ENCODE measurements at places on chromosomes 3 and 15.

DNA sequence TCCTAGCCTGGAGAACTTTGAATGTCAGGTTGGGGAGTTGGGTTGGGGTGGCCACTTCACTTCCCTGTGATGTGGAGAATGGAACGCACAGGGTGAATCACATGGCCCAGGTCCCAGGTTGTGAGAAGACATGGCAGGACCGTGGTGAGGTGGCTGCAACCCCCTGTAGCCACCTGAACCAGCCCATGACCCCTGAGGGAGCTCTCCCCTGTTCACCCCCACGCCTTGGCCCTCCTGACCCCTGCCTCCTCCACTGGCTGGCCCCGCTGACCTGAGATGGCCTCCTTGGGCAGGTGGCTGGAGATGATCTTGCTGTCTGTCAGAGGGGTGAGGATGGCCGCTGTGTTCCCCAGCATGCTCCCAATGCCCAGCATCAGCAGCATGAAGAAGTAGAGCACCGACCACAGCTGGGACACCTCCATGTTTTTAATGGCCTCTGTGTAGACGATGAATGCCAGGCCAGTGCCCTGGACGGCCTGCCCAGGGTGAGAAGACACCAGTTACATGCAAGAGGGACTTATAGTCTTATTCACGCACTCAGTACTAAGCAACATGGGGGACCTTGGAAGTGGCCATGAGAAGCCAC is 31.0 kb downstream of the SLC6A20 start:
- DNase-seq = no peak

DNA sequence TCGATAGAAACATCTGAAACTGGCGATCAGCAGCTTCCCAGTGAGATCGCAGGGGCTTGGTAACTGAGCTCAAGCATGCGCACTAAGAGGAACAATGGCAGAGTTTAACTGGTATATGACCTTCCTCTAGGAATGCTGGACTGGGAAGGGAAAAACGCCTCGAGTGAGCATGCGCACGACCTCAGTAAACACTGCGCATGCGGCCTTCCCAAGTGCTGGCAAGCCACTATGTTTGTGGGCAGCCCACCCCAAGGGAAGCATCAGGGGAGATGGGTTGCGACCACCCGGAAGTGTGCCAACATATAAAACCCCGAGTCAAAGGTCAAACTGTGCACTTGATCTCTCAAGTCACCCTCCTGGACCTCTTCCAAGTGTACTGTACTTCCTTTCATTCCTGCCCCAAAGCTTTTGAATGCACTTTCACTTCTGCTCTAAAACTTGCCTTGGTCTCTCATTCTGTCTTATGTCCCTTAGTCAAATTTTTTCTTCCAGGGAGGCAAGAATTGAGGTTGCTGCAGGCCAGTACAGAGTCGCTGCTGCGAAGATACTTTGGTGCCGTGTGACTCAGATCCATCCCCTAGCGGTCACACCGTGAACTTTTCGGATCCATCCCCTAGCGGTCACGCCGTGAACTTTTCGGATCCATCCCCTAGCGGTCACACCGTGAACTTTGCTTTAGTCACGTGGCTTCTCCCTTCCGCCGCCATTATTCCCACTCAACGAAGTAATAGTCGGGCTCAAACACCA is 243.3 kb downstream of the FAM43A start:
- peak; percentile 99 for DNase-seq

DNA sequence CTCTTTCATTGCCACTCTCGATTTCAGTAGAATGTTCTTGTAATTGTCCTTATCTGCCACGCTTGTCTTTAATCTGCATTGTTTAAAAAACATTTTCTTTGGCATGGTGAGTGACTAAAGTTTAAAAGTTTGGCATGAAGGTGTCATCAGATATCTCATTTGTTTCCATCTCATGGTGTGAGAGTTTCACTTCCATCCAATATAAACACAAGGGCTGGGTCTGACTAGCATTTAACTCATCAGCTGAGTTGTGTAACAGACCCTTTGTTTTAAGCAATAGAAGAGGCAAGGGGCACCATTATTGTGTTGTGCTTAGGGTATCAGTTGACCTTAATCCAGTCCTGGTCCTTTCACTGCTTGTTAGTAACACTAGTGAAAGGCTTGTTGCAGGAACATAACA is 49.9 kb upstream of the IL12A start:
- DNase-seq = no peak

GRCh38 chr3:175476489-175476888 is 617.4 kb downstream of the NAALADL2 start:
- no peak for DNase-seq

GRCh38 chr3:140056047-140056446 is 121.1 kb downstream of the CLSTN2 start:
- peak; percentile 23 for DNase-seq

DNA sequence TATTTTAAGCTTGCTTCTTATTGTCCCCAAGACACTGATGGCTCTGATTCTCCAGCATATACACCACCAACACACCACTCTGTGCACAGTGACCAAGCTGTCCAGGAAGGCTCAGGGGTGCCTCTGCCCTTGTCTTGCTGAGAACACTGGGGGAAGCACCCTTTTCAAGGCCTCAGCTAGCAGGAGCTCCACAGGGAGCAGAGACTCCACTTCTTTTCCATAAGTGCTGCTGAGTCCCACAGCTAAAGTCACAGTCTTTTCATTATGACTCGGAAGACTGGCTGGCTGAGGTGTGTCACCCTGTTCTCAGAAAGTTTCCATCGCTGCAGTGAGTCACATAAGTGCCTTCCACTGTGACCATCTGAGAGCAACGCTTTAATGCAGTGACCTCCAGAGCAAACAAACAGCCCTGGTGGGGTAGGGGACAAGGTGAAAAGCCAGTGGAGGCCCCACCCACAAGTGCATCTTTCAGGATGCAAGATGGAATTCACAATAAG is 226.9 kb upstream of the CHRNA7 start:
- no peak for DNase-seq

DNA sequence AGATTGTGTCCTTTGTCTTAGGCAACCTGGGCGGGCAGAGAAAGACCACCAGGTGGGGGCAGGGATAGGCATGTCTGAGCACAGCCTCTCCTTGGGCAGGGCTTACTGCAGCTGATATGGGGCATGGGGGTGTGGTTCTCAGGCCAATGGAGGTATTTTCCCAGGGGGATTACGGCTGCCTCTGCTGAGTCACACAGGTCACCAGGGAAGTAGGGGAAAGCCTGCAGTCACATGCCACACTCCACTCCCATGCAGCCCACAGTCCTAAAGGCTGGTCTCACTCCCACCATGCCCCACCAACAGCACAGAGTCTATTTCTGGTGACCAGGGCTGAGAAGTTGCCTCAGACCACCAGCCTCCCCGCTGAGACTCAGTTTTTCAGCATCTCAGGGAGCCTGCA is 466.4 kb downstream of the DIPK2A start:
- no peak for DNase-seq
